T-cell (primary cell): ENCODE measurements at places on chromosomes 13 and 19.

- no peak for DNase-seq
Observed at GRCh38 chr13:21429211-21429610, 29.9 kb downstream of the ZDHHC20 start.

DNA sequence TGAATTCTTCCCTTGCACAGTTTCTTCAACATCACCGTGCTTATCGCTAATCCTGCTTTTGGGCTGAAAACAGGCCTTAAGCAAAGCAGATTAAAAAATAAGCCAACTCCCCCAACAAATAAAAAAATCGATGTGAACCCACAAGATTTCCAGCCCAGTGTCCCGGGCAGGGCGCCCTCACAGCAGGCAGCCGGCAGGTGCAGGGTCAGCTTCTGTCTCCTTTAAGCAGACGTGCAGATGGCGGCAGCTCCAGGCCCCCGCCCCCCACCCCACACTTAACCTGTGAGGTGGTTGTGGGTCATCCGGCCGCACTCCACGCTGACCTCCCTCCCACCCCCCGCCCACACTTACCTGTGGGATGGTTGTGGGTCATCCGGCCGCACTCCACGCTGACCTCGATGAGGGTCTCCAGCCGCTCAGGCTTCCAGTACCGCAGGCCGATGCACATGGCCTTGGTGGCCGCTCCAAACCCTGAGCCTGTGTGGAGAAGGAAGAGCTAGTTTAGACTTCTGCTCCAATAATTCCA is 19.8 kb downstream of the ADPRHL1 start:
- no peak for DNase-seq

GRCh38 chr19:8005534-8006256 is at the start of gene ELAVL1:
TSS of gene ELAVL1 (minus strand) at chr19:8005641. CDS start at chr19:7991815, 13,826 bp downstream.
- peak; percentile 82 for DNase-seq

- no peak for DNase-seq
Observed at GRCh38 chr13:58655086-58655485, 1023.5 kb downstream of the PCDH17 start.

- no peak for DNase-seq
Observed at GRCh38 chr13:86445672-86446071, 646.5 kb upstream of the SLITRK6 start.

GRCh38 chr13:30727491-30728355 is 7.6 kb upstream of the ALOX5AP start:
- DNase-seq: no peak

- no peak for DNase-seq
Observed at GRCh38 chr19:35093430-35093829, 22.2 kb upstream of the FXYD3 start.

GRCh38 chr19:49921871-49922795 is 6.9 kb upstream of the ATF5 start:
- no peak for DNase-seq

- DNase-seq: no peak
Observed at GRCh38 chr13:102039264-102039663, 362.6 kb downstream of the FGF14 start.

DNA sequence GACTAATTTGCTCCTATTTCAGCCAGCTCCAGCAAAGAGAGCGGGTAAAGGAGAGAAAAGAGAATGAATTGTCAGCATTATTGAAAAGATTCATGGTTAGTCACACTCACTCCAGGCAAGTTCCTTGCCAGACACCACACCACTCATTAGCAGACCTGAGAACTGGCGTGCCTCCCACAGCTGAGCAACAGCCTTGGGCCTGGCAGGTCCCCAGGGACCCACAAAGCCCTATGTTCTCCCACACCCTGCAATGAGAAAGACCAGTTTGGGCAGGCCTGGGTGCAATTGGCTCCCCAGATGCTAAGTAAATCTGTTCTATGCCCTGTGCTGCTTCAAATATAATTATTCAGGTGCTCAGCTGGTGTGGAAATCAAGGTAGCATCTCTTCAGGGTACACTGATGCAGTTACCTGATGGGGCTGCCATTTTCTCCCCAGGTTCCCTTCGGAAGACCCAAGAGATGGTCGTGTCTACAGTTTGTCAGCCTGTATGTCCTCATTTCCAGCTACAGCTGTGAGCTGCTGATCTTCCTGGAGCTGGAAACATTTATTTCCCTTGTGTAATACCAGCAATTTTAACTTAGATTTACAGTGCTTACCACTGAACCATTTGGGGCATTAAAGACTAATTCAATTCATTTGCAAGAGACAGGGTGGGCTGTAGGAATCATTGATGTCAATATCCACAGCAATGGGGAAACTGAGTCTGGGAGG is 405.0 kb downstream of the COG6 start:
- no peak for DNase-seq

DNA sequence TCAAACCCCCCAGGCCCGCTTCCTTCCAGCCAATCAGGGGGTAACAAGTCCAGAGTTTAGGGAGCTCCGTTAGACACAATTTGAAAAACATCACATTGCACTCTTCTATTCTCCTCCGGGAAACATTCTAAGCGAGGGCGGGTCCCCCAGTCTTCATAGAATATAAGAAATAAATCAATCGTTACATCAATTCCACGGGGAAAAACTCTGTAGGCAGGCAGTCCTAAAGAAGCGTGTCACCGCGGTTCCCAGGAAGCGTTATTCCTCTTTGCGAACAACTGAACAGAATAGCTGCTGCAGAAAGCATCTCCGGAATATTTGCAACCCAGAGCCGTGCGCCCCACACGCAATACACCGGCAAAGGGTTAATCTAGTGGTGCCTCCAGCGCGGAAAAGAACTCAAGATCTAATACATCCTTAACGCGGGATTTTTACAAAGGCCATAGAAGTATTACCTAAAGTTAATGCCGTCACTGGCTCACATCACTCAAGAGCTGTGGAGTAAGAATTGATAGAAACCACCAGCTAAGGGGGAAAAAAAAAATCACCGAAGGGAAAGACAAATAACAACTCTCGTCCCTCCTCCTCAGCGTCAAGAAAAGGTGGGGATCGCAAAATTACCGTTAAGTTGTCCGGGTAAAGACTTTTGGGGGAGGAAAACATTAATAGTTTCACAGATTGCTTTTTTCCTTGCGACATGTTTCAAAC is 65.1 kb downstream of the KCNRG start:
- peak; percentile 40 for DNase-seq

- no peak for DNase-seq
Observed at GRCh38 chr13:35789335-35790165, 313.1 kb upstream of the MAB21L1 start.

- DNase-seq: no peak
Observed at GRCh38 chr19:33171916-33172359, 22.2 kb upstream of the LRP3 start.

- peak; percentile 4 for DNase-seq
Observed at GRCh38 chr19:47370045-47370611, 21.0 kb downstream of the DHX34 start.

GRCh38 chr13:21852043-21852442 is 181.2 kb downstream of the FGF9 start:
- DNase-seq: no peak

DNA sequence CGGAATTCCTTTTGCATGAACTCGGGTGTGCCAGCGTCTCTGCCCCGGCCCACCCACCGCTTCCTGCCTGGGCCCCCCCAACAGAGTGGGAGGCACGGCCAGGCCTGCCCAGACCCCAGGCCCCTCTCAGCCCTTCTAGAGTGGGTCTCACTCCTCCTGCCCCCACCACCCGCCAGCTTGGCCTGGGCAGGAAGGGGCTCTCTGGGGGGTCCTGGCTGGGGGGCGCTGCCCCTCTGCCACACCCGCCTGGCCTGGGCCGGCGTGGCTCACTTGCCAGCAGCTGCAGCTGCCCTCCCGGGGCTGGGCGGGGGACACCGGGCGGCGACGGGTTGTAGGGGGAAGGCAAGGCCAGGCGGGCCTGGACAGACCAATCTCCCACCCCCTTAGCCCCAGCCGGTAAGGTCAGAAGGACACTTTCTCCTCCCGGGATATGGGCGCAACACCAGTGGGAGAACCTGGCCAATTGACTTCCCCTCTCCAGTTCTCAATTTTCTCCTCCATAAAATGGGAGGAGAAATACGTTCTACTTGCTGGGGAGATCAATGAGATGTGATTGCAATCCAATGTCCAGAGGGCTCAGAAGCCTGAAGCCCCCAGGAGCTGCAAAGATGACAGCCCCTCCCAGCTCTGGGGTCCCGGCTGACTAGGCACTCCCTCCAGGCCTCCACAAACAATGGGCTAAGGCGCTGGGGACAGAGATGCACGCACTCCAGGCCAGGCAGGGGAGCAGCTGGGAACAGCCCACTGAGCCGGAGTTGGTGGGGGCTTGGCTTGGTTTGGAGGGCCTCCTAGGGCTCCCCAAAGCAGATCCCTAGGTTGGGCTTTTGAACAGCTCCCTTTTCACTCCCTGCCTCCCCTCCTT is 2.4 kb downstream of the CRLF1 start:
- DNase-seq: no peak

DNA sequence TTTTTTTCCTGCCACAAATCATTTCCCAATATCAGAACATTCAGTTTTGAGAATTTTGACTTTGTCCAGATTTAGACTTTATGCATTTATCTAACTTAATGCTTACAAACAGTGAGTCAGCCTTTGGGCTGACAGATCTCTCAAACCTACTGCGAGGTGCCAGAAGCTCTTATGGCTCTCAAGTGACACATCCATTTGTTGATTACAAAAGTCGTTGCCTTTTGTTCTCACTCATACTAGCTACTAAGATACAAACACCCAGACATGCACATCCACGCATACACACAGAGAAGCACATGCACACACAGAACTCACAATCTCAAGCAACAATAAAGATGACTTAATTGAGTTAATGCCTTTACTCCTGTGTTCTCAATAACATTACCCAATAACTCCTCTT is 1147.5 kb downstream of the DIAPH3 start:
- no peak for DNase-seq

- no peak for DNase-seq
Observed at GRCh38 chr19:14475251-14476073, at the start of gene PTGER1. TSS of gene PTGER1 (minus strand) at chr19:14475354. CDS start at chr19:14474320, 1,034 bp downstream.

DNA sequence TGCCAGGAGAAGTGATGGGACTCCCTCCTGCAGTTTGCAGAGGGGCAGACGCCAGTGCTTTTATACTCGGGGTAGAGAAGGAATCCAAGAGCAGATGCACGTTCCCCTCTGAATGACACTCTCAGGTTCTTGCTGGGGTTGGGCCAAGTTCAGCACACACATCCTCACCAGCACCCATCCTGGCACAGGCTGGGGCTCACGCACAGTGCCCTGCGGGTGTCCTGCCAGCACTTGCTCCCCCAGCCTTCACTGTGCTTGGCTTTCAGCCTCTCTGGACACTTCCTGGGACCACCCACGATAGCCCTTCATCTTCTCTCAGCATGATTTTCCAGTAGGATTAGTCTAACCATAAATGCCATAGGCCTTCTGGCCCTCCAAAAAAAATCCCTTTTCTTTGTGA is 158.6 kb downstream of the ZNF536 start:
- DNase-seq: no peak

GRCh38 chr13:97221046-97221445 is 1.1 kb upstream of the MBNL2 start:
- DNase-seq: no peak

DNA sequence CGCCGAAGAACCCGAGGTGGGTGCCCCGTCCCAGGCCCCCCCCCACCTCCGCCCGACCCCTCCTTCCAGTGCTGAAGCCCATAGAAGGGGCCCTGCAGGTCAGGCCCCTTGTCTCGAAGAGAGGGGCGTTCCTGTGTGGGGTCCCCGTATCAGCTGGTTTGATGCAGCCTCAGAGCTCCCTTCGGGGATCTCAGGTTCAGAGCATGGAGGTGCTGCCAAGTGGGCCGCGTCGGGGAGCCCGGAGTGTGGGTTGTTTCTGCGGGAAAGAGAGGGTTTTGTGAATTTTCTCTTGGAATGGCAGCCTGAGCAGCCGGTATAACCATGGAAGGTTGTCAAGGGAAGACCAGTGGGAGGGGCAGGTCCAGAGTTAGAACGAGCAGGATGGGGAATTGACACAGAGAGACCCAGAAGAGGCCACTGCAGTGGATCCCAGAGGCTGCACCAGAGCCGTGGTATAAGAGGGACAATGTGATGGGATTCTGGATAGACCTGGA is 384 bp downstream of the TRAPPC2B start:
- DNase-seq: no peak

DNA sequence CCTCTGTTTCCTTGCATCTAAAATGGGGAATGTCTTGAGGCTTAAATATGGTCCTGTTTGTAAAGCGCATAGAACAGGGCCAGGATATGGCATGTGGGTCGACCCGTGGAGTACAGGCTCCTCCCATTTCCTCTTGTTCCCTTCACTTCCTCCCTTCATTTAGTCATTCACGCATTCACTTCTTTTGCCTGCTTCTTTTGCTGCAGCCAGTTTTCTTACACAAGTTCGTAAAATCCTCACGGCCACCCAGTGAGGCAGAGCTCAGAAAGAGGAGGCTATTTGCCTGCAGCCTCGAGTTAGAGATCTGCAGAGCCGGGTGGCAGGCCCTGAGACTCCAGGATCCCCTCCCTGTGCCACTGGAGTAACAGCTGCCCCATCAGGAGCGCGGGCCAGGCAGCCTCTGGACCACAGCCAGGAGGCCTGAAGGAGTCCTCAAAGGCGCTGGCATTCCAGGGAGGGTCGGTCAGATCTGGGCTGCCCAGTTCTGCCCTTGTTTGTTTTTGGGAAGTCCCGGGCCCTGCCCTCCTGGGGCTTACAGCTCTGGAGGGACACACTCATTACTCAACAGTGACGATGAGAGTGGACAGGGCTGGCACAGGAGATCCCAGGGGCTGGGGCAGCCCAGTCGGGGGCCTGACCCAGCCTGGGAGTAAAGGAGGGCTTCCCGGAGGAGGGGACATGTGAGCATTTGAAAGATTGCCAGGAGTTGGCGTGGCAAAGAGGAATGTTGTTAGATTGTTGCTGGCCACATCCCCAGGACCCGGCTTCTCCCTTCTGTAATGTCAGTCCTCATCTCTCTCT is 4.6 kb downstream of the PPP5C start:
- DNase-seq: no peak

- DNase-seq: no peak
Observed at GRCh38 chr19:48629599-48630295, 7.4 kb downstream of the DBP start.

DNA sequence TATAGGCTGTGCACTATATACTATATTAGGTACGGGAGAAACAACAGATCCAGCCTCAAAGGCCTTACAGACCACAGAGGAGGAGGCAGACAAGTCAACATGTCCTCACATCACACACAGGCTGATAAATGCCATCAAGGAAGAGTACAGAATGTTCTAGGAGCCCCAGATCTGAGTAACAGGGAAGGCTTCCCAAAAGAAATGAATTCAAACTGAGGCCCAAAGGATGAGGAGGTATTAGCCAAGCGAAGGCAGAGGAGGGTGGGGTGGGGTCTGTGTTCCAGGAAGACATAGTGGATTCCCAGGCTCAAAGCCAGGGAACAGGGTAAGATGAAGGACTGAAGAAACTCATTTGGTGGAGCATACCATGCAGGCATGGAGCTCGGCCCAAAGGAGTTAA is 55.1 kb downstream of the RXFP2 start:
- DNase-seq: no peak
